Panc1 (cell line): ENCODE measurements at places on chromosomes 6 and 20. TPM values are rescaled to one million over a fixed set of nuclear protein-coding genes. Genes with fewer than 3 reads are reported as not detected.

Gene EBF4
- total RNA-seq = 6.8 TPM

Gene HLA-DQA1
- total RNA-seq = 0.39 TPM

Gene CASS4
- 0.15 TPM for total RNA-seq

Gene NKAPL
- not detected for total RNA-seq

Gene SLC26A8
- total RNA-seq = not detected

GRCh38 chr6:169604076-169604475 is 97.8 kb downstream of the WDR27 start:
- H3K4me3 ChIP-seq = no peak overlapping the region
- H3K27ac ChIP-seq = no peak overlapping the region
- DNase-seq = no peak
- H3K27me3 ChIP-seq = no peaks in the 10 kb centered on the region
- no peaks in the 10 kb centered on the region for H3K36me3 ChIP-seq

GRCh38 chr6:11538052-11538818 is 686 bp downstream of the TMEM170B start:
- peak overlapping the region; percentile 64 for H3K4me3 ChIP-seq
- peaks cover 37% of the 10 kb centered on the region for H3K27me3 ChIP-seq
- H3K36me3 ChIP-seq = no peaks in the 10 kb centered on the region
- no peak for DNase-seq

DNA sequence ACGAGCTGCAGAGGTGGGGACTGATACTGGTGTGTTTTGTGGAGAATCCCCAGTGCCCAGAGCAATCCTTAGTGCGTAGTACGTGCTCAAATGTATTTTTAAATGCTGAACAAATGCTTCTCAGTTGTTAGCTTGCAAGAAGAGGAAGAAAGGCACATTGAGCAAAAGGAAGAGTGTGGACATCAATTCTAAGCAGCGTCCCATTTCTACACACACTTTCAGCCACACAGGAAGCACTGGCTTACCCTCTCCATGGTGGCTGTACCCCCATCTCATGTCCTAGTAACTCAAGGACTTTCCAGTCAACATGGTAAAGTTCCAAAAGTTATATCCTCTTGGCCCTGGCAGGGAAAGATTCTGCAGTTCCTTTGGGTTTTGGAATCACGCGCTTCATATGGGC is 98.8 kb upstream of the NXT1 start:
- no peak overlapping the region for H3K27ac ChIP-seq
- no peak for DNase-seq
- no peaks in the 10 kb centered on the region for H3K4me1 ChIP-seq
- H3K27me3 ChIP-seq = 0 out of 2 replicates have a peak, but pooled peaks cover 8% of the 10 kb centered on the region
- H3K36me3 ChIP-seq = no peaks in the 10 kb centered on the region
- no peak overlapping the region for H3K4me3 ChIP-seq

DNA sequence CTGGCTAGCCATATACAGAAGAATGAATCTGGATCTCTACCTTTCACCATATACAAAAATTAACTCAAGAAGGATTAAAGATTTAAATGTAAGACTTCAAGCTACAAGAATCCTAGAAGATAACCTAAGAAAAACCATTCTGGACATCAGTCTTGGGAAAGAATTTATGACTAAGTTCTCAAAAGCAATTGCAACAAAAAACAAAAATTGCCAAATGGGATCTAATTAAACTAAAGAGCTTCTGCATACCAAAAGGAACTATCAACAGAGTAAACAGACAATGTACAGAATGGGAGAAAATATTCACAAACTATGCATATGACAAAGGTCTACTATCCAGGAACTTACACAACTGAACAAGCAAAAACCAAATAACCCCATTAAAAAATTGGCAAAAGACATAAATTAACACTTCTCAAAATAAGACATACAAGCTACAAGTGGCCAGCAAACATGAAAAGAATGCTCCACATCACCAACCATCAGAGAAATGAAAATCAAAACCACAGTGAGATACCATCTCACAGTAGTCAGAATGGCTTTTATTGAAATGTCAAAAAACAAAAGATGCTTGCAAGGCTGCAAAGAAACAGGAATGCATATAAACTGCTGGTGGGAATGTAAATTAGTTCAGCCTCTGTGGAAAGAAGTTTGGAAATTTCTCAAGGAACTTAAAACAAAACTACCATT is 66.8 kb upstream of the RSPO3 start:
- DNase-seq = no peak
- no peak overlapping the region for H3K27ac ChIP-seq
- H3K36me3 ChIP-seq = no peaks in the 10 kb centered on the region
- H3K27me3 ChIP-seq = no peaks in the 10 kb centered on the region
- H3K4me1 ChIP-seq = no peaks in the 10 kb centered on the region

- no peak for DNase-seq
- no peaks in the 10 kb centered on the region for H3K27me3 ChIP-seq
- H3K27ac ChIP-seq = peak overlapping the region; percentile 11; the same call in 1 of the 2 replicates
- peaks cover 22% of the 10 kb centered on the region for H3K4me1 ChIP-seq
- H3K36me3 ChIP-seq = peaks cover 7% of the 10 kb centered on the region; the same call in 1 of the 2 replicates
- H3K4me3 ChIP-seq = no peak overlapping the region
Observed at GRCh38 chr6:33699739-33700138, 11.8 kb downstream of the UQCC2 start.

- peak overlapping the region; percentile 63 for H3K4me3 ChIP-seq
- peaks cover 2% of the 10 kb centered on the region; the same call in 1 of the 2 replicates for H3K27me3 ChIP-seq
- H3K27ac ChIP-seq = peak overlapping the region; percentile 67; the same call in 1 of the 2 replicates
- DNase-seq = no peak
- H3K4me1 ChIP-seq = peaks cover 24% of the 10 kb centered on the region
Observed at GRCh38 chr6:106087548-106088325, 1.6 kb downstream of the PRDM1 start.

- H3K27me3 ChIP-seq = peaks cover 4% of the 10 kb centered on the region; the same call in 1 of the 2 replicates
- no peaks in the 10 kb centered on the region for H3K4me1 ChIP-seq
- no peak for DNase-seq
- H3K4me3 ChIP-seq = no peak overlapping the region
- H3K36me3 ChIP-seq = no peaks in the 10 kb centered on the region
Observed at GRCh38 chr6:14371530-14371929, 254.0 kb downstream of the CD83 start.

GRCh38 chr6:17673543-17674254 is 33.0 kb downstream of the NUP153 start:
- H3K36me3 ChIP-seq = peaks cover 22% of the 10 kb centered on the region
- H3K27ac ChIP-seq = no peak overlapping the region
- H3K27me3 ChIP-seq = no peaks in the 10 kb centered on the region
- H3K4me1 ChIP-seq = no peaks in the 10 kb centered on the region
- no peak overlapping the region for H3K4me3 ChIP-seq
- DNase-seq = no peak

DNA sequence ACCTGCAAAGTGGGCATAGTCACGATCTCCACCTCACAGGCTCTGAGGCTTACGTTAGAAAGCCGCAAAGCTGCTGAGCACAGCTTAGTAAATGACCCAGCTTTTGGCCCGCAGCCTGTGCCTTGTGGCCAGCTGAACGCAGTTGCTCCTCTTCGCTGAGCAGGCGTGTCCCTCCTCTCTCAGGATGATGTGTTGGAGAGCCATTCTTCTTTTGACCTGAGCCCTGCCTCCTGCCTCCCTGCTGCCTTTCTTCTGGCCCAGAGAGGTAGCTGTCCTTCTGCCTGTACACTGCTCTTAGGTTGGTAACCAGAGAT is 47.6 kb upstream of the MYL9 start:
- H3K36me3 ChIP-seq = no peaks in the 10 kb centered on the region; the same call in 1 of the 2 replicates
- no peaks in the 10 kb centered on the region for H3K27me3 ChIP-seq
- no peak overlapping the region for H3K27ac ChIP-seq

- no peak for DNase-seq
- H3K4me3 ChIP-seq = peak within 1 kb of the TSS; percentile 59
- no peaks in the 10 kb centered on the region for H3K27me3 ChIP-seq
- no peaks in the 10 kb centered on the region for H3K36me3 ChIP-seq
- H3K27ac ChIP-seq = peak within 1 kb of the TSS; percentile 70
Observed at GRCh38 chr20:36541227-36541767, at the start of gene MYL9. Gene MYL9, plus strand, starts transcription at chr20:36541519. Its CDS starts 3,366 bp downstream, at chr20:36544885.

GRCh38 chr6:79070206-79070825 is 7.7 kb downstream of the PHIP start:
- H3K36me3 ChIP-seq = peaks cover 11% of the 10 kb centered on the region; the same call in 1 of the 2 replicates
- H3K4me3 ChIP-seq = no peak overlapping the region
- H3K27ac ChIP-seq = no peak overlapping the region
- no peak for DNase-seq

DNA sequence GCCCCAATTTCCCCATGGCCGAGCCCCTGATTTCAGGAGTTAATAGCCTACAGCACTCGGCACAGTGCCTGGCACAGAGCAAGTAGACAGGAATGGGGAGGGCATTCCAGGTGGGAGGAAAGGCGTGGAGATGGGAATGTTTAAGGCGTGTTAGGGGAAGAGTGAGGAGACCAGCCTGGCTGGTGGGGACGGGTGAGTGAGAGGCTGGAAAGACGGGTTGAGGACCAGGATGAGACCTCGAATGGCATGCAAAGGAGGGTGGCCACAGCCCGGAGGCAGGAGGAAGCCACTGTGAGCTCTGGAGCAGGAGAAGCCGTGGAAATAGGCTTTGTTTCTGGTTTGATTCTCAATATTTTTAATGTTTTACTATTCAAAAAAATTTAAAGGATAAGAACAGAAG is 49.5 kb downstream of the CEBPB start:
- H3K4me3 ChIP-seq = no peak overlapping the region
- peaks cover 21% of the 10 kb centered on the region for H3K4me1 ChIP-seq
- no peaks in the 10 kb centered on the region for H3K36me3 ChIP-seq
- H3K27ac ChIP-seq = no peak overlapping the region

DNA sequence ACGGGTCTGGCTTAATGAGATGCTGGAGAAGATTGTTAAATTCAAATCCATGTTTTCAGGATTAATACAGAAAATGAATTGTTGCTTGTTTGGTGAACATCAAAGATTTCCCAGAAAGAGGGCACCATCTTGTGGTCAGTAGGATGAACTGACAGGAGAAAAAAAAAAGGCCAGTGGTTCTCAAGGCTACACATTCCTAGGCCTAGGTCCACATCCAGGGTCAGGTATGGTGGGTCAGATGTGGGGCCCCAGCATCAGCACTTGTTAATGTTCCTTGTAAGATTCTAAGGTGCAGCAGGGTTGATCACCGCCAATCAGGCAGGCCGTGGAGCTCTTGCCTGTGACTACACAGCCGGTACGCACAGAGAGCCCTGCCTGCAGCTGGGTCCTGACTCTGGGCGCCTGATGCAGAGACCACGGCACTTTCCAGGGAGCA is 34.0 kb upstream of the FOXO3 start:
- no peak overlapping the region for H3K4me3 ChIP-seq
- H3K36me3 ChIP-seq = no peaks in the 10 kb centered on the region
- no peak overlapping the region for H3K27ac ChIP-seq
- no peaks in the 10 kb centered on the region for H3K4me1 ChIP-seq
- H3K27me3 ChIP-seq = no peaks in the 10 kb centered on the region

DNA sequence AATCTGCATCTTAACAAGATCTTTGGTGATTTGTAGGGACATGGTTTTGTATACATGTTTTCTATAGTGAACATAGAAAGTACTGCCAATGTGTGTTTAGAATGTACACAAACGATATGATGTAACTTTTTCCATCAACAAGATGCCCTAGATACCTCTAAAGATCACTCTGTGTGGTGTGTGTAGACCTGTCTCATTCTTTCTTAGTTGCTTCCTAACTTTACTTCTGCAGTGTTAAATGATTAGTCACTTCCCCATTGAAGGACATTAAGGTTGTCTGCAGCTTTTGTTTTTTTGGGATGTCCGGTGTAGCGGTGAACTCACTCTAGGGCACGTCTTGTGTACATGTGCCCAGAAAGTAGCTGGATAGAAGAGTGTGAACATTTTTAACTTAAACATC is 35.9 kb downstream of the CDYL start:
- H3K4me1 ChIP-seq = peaks cover 12% of the 10 kb centered on the region; the same call in 1 of the 2 replicates
- no peak overlapping the region for H3K27ac ChIP-seq
- H3K4me3 ChIP-seq = no peak overlapping the region

- H3K4me3 ChIP-seq = no peak overlapping the region
- no peak overlapping the region for H3K27ac ChIP-seq
- no peaks in the 10 kb centered on the region; the same call in 1 of the 2 replicates for H3K27me3 ChIP-seq
- no peak for DNase-seq
- H3K4me1 ChIP-seq = no peaks in the 10 kb centered on the region
Observed at GRCh38 chr6:54267798-54268197, 40.4 kb upstream of the TINAG start.
